ENCODE measurements at places on chromosomes 2 and 18.

DNA sequence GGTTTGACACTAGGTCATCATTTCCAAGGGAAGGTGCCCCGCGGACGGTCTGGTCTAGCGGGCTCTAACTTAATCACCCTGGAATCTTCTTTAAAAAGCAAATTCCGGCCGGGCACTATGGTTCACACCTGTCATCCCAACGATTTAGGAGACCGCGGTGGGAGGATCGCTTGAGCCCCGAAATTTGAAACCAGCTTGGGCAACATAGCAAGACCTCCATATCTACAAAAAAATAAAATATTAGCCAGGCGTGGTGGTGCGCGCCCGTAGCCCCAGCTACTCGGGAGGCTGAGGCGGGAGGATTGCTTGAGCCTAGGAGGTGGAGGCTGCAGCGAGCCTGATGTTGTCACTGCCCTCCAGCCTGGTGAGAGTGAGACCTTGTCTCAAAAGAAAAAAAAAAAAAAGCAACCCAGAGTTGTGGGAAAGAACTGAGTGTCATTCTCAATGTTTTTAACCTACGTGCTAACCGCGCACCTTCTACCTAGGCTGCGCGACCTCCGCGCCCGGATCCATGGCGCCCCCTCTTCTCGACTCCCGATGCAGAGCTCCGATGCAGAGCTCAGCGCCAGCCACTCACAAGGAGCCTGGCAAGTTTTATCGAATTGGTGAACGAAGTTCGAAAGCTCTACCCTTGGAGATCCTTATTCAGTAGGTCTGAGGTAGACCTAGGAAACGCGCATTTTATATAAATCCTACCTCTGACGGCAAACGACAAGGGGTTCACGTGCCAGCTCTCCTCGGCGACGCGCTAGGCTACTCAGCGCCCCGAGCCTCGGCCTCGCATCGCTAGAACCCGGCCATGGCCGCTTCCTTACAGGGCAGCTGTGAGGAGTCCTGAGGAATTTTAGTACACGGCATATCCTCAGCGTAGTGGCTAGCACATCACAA is 888 bp upstream of the TWSG1 start:
- no peak for DNase-seq

GRCh38 chr2:29749843-29750242 is 171.5 kb downstream of the ALK start:
- peak; percentile 15 for DNase-seq

DNA sequence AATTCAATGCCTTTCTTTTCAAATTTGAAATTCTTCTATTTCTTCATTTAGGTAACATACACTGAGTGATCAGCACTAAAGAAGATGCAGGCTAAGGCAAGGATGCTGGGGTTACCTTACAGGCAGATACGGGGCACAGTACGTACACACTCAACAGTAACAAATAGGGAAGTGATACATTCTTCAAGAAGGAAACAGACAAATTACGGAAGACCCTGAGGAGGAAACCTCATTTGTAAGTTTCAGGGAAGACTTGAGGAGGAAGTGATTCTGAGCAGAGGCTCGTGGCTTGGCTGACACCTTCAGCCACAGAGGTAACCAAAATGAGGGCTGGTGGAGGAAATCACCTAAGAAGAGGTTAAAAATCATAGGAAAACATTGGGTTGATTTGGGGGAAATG is 1108.3 kb upstream of the KLHL29 start:
- no peak for DNase-seq

GRCh38 chr2:216283038-216283900 is 89.0 kb downstream of the MARCHF4 start:
- DNase-seq: no peak

- DNase-seq: no peak
Measured at GRCh38 chr18:53040286-53040685, 700.3 kb downstream of the DCC start.

DNA sequence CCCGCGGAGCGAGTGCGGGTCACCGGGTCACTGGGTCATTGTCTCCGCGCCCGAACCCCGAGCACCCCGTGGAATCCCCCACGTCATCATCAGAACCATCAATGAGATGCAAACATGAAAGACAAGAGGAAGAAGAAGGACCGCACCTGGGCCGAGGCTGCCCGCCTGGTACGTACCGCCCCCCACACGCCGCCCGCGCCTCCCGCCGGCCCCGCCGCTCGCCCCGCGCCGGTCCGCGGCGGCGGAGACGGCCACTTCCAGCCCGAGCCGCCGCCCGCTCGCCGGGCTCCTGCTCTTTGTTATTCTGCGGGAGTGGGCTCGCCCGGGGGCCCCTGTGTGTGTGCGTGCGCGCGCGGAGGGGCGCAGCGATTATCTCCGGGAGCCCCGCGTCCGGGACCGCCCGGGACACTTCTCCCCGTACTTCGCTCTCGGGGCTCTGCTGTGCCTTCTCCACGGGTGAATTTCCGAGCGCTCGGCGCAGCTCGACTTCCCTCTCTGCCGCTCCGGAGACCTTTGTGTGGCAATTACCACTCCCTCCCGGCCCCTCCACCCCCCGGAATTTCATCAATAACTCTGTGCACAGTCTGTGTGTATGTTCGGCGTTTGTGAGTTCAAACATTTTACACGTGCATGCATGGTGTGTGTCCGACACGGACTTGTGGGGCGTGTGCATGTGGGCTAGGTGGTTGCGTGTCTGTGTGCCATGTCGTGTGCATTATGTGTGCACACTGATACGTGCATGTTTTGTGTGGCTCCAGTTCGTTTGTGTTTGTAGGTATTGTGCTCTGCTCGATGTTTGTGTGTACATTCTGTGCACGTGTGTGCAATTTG is 714 bp downstream of the ASXL3 start:
- DNase-seq: peak; percentile 66

GRCh38 chr2:205722283-205722918 is 40.1 kb downstream of the NRP2 start:
- no peak for DNase-seq

GRCh38 chr18:66495844-66496243 is 108.0 kb downstream of the CDH19 start:
- DNase-seq: peak; percentile 66

- no peak for DNase-seq
Measured at GRCh38 chr2:120887320-120887697, 151.6 kb downstream of the GLI2 start.

DNA sequence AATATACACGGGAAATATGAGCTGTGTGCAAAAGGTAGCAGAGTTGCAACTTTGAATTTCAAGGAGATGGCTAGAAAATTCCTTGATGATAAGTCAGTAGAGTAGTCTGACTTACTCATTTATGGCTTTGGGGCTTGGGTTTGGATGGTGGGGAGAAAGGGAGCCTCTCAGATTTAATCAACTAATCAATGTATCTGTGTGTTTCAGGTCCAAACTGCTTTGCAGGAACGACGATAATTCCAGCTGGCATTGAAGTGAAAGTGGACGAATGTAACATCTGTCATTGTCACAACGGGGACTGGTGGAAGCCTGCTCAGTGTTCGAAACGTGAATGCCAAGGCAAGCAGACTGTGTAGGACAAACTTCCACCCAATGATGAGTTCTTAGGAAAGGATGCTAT is 164.6 kb downstream of the VWC2L start:
- no peak for DNase-seq

- no peak for DNase-seq
Measured at GRCh38 chr2:149167001-149167780, 128.7 kb downstream of the LYPD6B start.

GRCh38 chr18:9209279-9209678 is 72.7 kb downstream of the ANKRD12 start:
- DNase-seq: no peak

DNA sequence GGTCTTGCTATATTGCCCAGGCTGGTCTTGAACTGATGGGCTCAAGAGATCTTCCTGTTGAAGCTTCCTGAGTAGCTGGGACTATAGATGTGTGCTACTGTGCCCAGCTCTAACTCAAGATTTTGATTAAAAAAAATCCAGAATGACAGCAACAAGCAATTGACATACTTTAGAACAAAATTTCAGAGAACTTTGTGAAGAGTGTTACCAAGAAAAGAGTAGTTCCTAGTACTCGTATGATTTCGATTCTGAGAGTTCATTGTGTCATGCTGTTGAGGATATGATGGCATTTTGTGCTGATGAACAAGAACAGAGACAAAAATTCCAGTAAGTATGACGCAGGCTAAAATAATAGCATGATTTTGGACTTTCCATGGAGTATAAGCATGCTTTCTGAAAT is 90.2 kb upstream of the TWSG1 start:
- no peak for DNase-seq
